ENCODE measurements at places on chromosomes 3 and 15.

DNA sequence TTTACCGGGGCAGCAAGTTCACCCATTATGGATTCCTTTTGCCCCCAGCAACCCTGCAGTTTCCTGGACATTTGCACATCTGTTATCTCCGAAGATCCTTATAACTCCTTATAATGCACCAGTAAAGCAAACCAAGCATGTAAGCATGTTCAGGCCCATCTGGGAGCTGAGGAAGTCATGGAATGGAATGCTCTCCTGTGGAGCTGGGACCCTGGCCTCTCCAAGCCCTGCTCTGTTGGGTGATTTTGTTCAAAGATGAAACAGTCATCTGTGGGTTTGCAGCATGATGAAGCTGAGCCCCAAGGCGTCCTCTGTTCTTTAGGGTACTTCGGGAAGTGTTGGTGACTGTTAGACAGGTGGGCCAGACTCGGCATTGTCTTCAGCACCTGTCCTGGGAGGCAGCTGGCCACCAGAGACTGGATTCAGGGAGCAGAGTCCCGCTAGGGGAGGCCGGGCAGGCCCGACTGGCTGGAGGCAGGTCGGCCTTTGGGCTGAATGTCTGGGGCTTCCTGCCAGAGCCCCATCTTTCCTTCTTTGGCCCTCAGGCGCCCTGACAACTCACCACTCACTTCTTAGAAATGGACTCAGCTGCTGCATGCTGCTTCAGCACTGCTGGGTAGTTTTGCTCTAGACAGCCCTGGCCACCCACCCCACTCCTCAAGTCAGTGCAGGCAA, 3.9 kb downstream of the DNAH1 start:
- DNase-seq, result no peak

DNA sequence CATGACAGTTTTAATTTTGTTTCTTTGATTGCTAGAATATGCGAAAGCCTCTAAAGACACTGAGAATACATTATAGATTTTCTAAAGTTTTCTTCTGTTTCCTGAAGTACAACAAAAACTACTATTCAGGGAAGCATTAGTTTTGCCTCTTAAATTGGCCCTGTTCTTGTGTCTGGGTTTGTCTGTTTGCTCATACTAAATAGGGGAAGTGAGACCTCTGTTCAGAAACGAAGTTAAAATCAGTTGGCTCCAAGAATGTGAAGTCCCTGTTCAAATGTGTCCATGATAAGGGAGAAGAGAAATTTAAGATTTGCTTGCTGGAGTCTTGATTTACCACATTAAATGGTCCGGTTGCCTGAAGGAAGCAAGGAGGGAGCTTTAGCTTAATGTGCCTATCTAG, 327.3 kb upstream of the GBE1 start:
- DNase-seq, result no peak

GRCh38 chr3:153319705-153320554, 157.9 kb downstream of the RAP2B start:
- DNase-seq, result no peak

DNA sequence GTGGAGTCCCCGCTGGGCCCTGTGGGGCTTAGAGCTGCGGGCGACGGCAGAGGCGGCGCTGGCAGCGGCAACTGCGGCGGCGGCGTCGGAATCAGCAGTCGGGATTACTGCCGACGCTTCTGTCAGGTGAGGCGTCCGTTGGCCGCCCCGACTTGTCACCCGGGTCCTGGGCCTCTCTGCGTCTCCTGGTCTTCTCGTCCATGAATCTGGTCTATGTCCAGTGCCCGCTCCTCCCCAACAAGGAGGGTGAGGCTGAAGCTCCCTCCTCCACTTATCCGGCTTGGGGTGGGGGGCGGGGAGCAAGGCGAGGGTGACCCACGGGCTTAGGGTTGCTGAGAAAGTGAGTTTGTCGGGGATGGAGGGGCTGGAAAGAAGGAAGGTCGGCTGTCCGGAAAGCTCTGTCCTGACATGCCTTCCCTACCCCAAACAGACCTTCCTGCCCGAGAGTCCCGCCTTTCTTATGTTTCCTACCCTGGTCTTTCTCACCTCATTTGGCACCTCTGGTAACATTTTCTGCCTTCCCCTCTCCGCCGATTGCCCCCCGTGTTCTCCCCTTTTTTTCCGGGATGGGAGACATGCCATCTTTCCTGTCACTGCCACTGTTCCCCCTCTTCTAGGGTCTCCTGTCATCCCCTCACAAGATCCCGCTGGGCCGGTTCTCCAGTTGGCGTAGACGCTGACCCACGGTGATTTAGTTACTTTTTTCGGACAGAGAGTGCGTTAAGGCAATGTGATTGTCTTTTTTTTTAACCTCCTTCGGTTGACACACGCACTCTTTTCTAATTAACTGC, 520 bp downstream of the ZNF654 start:
- DNase-seq, result no peak

GRCh38 chr3:181075098-181075497, 85.6 kb upstream of the DNAJC19 start:
- no peak for DNase-seq

- no peak for DNase-seq
Observed at GRCh38 chr15:48389691-48390143, 58.5 kb downstream of the DUT start.

DNA sequence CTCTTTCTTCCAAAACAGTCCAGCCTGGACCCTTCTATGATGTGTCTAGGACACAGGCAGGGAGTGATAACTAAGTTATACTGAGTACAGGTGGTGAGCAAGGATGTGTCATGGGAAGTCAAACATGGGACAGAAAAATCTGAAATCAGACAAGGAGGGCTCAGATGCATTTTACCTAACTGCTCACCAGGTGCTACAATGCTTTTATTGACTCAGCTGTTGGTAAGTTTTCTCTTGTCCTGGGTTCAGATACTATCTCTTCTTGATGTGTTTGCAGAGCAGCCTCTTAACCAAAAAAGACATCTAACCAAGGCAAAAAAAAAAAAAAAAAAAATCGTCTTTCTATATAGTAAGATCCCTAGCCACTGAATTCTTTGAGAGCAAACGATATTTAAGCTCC, 378.6 kb downstream of the VPS13C start:
- no peak for DNase-seq

DNA sequence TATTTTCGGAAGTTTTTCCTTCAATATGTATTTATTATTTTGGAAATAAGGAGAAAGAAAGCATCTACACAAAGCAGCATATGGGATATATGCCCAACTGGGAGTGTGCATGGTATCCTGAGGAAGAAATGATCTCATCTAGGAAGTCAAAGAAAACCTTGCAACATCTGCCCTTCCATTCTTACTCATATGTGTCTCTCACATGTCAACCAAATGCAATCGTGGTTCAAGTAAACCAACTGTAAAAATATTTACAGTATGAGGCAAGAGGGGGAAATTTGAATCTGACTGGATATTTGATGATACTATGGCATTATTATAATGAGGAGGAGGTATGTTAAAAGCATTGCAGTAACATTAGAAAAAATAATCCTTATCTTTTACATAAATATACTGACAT, 3.2 kb upstream of the SCG3 start:
- DNase-seq, result no peak

- no peak for DNase-seq
Observed at GRCh38 chr15:95864467-95864886, 466.0 kb upstream of the NR2F2 start.

GRCh38 chr3:11689749-11690148, 46.0 kb upstream of the VGLL4 start:
- DNase-seq, result no peak

DNA sequence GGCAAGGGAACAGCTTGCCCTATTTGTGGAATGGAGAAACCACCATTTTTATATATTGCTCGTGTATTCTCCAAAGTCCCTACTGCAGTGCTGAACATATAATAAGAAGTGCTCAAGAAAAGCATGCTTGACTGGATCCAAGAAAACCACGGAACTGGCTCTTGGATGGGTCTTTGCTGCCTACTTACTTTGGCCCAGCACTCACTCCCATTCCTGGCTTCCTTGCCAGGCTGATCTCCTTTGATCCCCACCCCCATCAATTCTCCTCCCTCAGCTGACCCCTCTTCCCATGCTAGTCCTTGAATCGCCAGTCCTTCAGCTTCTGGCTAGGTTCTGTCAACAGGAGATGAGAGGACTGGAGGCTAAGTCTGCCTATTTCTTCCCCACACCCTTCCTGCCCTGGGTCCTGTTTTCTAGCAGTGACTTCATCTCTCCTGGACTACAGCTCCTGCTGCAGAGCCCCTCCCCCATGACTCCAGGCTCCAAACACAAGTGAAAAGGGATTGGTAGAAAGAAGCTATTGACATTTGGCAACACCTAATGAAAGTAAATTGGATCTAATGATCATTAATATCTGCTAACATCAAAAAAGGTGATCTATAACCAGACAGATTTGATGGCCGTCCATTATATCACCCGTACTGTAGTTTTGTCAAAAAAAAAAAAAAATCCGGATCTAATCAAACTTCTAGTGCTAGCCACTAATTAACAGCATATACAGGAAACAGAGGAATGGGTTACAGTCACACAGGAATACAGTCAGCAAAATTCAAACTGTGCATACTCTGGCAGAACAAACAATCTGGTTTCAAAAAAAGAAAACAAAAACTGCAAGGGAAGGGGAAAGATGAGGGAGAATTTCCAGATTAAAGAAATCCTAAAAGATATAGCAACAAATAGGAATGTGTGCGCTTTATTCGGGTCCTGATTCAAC, 7.8 kb downstream of the FAM240A start:
- DNase-seq, result no peak

DNA sequence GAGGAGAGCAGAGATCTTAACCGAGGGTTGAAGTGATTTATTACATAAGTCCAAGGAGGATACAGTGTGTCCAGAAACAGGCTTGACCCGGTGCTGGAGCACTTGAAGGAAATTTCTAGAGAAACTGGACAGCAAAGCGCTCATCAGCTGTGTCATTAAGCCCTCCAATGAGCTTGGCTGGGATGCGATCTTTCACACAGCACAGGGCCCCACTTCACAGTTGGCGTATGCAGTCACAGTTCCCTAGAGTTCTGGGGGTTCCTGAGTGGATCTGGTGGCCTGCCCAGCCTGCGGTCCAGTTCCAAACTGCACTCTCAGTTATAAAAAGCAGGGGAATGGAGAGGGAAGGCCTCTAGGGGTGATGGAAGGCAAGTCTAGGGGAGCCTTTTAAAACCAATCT, 13.6 kb downstream of the ST8SIA2 start:
- no peak for DNase-seq

DNA sequence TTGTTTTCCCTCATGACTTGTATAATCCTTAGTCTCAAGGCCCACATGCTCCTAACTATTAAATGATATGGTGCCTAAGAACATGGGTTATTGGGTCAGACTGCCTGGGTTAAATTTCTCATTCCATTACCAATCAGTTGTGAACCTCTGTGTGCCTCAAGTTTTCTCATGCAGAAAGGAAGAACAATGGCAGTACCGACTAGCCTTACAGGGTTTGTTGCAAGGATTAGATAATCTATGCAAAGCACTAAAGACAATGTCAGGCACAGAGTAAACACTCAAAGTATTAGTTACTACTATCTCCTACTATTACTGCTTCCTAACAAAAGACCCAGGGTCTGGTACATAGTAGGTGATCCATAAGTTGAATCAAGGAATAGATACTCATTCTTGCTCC, 12.2 kb downstream of the ADPGK start:
- DNase-seq, result no peak

DNA sequence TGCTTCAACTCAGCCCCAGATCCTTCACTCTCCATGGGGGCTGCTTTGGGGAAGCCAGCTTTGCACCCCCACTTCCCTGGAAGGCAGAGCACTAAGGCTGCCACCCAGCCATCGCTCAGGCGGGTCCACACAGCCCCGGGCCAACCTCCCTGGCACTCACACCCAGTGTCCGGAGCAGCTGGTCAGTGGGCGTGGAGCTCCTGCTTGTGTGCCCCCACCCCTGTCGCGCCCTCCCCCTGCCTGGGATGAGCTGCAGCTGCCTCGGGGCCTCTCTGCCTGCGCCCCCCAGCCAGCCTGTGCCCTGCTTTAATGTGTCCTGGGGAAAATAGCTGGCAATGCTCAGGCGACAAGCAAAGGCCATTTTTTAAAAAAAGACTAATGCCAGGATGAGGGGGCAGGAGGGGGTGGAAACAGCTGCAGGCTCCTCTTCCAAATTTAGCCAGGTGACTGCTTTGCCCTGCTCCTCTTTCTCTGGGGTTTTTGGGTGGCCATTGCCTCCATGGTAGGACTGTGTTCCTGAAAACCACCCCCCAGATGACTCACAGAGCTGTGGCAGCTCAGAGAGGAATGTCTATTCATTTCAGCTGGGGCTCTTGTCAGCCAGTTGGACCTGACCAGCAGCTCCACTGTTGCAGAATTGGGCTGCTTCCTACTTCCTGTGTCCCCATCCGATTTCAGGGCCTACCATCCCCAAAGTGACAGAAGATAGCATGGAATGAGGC, 65.0 kb downstream of the CEMIP start:
- no peak for DNase-seq

DNA sequence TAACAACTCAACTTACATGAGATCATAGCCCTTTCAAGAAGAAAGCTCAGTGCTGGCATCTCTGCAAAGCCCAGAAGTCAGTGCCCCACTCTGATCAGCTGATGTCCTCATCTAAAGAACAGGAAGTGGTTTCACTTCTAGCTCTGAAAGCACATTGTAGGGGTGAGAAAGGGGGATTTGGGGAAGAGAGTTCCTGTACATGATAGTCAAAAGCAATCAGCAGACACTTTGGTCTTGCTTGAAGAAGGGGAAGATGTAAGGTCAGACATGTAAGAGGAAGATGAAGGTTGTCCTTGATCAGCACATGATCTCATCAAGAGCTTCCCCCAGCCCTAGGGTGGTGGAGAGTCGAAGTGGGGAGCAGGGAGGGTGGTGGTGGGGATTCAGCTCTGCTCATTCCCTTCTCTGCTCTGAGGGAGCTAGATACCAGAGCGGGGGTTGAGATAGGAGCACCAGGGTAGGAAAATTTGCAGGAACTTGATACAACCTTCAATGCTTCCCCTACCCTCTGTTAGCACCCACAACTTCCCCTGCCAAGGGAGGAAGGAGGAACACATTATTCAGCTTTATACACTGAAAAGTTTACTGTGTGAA, 76.4 kb upstream of the ETV5 start:
- DNase-seq, result peak; percentile 14

- no peak for DNase-seq
Observed at GRCh38 chr3:97720417-97720816, 44.1 kb upstream of the ARL6 start.

GRCh38 chr3:138987181-138987580, 18.9 kb downstream of the PRR23A start:
- DNase-seq, result no peak

- DNase-seq, result peak; percentile 100
Observed at GRCh38 chr3:133573054-133573628, 345 bp upstream of the CDV3 start.
